ENCODE measurements at places on chromosomes 2 and 18.

DNA sequence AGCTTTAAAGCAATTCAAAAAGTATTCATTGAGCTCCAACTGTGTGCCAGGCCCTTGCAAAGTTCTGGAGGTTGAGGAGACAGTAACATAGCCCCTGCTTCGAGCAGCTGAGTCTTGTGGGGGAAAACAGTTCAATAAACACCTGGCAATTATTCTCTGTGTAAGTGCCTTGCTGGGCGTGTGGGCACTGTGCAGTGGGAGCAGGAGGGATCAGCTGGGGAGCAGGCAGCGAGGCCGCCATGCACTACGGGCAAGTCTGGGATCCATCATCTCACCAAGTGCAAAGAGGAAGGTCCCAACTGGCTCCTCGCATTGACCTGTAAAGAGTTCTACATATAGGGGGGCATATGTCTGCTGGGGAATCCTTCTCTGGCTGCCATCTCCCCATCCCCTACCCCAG is 342.2 kb upstream of the HS6ST1 start:
- DNase-seq = peak; percentile 6

- DNase-seq = no peak
These were observed 34.8 kb upstream of the CCDC102B start for GRCh38 chr18:68763083-68763482.

DNA sequence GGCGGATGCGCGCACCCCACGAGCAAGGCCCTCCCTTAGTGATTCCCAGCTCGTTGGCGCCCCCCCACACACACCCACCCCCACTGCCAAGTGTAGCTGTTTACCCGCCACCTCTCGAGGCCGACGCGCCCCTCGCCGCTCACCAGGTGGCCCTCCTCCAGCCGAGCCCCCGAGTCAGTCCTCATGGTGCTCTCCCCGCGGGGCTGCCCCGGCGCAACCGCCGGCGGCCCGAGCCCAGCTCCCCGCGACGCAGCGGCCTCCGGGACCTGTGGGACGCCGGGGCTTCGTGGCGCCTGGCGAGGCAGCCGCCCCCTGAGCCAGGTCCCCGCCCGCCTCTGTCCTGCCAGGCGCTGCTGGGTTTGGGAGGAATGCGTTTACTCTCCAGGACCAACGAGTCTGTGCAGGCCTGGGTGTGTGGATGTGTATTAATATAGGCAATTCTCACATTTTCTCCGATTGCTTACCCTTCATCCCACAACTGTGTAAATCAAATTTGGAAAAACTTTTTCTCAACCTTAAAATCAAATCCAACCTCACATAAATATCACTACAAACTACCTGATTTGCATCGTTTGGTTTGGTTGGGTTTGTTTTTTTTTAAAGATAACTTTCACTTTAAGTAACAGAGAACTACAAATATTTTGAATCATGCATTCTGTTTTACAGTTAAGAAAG is at the start of gene TMEM237:
Gene TMEM237 (minus strand): TSS at position 288 of the 675 bp plus-strand sequence. CDS start 103 bp downstream, at position 185.
- DNase-seq = peak; percentile 55

DNA sequence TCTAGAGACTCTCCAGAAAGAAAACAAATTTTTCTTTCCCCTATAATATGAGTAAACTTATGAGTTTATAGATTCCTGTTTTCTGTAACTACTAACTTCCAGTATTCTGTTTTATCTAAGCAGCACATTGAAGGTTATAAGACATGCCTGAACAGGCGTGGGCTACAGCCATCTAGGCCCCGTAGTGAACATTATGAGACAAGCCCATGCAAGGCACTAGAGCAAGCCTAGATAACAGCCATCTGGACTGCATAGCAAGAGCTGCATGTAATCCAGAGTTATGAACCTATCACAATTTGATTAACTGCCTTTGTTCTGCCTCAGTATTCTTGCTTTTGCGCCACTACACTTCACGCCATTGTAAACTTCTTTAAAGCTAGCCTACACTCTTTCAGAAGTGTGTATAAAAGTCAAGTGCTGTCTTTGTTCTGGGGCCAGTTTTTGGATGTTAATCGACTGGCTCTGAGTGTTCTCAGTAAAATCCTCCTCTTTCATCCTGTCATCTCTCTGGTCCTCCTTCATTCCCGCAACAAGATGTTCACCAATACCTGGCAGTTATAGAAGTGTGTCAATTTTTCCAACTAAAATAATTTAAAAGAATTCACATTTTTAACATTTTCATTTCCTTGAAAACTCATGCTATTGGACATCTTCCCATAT is 3.0 kb upstream of the SULT1C3 start:
- DNase-seq = no peak

DNA sequence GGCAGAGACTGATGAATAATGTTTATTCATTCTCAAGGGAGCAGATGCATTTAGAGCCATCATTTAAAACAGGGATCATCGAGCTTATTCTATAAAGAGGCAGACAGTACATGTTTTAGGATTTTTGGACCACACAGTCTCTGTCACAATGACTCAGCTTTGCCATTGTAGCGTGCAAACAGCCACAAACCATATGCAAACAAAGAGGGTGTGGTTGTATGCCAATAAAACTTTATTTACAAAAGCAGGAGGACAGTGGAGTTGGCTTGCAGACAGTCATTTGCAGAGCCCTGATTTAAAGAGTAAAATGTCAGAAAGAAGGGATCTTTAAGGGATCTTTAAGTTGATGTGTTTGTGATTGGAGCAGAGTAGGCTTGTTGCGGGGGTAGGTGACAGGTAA is 51.5 kb downstream of the SMIM21 start:
- no peak for DNase-seq

GRCh38 chr18:255171-255570 is 12.7 kb downstream of the THOC1 start:
- no peak for DNase-seq

- no peak for DNase-seq
These were observed 1089.5 kb downstream of the LRP1B start for GRCh38 chr2:141041281-141041680.

DNA sequence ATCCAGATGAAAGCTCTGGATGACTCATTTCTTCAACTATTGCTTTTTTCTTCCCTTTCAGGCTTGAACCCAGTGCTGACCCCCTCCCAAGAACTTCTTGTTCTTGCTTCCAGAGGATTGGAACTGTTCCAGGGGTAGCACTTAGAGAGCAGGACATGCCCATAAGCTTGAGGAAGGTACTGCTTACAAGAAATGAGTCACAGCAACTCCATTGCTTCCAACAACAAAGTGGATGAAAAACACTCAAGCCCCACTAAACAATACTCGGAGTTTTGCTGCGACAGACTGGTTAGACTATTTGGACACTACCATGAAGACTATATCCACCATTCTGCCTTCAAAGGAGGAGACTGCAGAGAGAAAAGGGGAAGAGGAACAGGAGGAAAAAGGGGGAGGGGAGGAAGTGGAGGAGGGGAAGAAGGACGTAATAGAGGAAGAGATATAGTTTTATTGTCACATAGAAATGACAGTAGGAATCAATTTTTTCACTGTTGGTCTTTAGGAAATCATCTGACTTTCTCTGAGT is 1.6 kb upstream of the EPC2 start:
- no peak for DNase-seq

- DNase-seq = no peak
These were observed 29.3 kb upstream of the FAM171B start for GRCh38 chr2:186664385-186665043.

DNA sequence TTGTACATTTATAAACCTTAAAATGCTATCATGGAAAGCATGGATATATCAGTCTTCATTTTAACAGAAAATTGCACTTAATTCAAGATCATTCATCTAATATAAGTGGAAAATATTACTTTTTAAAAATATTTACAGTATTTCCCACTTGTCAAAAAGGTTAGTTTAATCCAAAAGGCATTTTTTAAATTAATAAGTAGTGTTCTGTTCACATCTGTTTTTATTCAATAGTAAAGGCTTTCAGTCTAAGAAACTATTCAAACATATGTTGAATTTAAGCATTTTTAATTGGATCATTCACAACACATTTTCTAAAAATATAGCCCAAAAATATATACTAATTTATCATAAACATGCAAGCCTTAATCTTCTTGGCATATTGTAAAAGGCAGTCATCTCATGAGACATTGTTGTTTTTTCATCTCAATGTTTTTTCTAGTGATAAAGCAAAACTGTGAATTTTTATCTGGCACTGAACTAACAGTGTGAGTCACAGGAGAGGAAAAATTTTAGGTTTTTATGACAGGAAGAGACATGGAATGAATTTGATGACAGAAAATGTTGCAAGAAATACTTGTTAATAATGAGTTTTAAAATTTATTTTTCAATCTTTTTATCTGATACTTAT is 1642.5 kb upstream of the TMEFF2 start:
- no peak for DNase-seq

GRCh38 chr2:26694001-26694400 is 1.5 kb downstream of the KCNK3 start:
- no peak for DNase-seq

DNA sequence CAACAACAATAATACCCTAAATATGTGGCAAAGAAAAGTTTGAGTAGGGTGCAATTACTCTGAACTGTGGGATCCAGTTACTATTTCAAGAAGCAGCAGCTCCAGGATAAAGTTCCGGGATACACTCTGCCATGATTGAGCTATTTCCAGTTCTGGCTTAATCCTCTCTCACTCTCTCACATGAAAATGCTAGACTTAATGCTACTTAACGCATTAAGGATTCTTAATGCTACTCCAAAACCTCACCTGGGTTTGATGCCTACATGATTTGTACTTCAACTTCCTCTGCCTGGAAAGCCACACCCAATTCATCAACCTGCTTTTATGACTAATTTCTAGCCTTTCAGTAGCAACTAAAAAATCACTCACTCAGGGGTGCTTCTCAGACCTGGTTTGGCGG is 151.1 kb upstream of the HNMT start:
- DNase-seq = no peak

DNA sequence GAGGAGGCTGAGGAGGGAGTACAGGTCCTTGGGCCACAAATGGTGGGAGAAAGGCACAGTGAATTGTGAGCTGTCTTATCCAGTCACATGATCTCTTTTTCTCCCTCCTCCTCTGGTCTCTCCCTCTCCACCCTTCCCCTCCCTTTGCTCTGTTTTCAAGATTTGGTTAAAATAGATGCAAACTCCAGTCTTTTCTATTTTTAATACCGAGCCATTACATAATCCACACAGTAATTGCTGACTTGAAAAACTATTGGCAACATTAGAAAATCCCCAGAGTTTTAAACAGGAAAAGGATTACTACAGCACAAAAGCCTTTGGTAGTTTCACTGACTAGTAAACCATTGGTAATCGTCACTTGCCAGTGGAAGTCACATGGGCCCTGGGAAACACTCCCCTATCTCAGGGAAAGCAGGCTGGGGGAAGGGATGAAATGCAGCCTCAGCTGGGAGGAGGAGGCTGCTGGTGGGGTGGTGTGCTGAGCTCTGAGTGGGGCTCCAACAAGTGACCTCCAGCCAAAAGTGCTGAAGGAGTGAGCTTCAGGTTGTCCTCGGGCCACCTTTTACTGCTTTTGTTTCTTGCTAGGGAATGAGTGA is 57.4 kb upstream of the PCBP1 start:
- DNase-seq = no peak

DNA sequence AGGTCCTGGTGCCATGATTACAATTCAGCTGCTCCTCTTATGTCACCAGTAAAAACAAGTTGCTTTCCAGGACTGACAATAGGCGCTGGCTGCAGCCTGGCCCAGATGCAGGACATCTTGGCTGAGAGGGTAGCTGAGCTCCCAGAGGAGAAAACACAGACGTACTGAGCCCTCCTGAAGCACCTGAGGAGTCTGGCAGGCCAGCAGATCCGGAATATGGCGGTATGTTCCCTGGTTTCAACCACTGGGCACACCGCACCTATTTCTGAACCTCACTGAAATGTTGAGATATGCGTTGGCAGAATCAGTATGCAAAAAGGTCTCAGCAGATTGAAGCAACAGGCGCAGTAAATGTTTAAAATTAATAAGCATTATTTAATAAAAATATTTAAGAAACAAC is 73.1 kb upstream of the BZW1 start:
- no peak for DNase-seq

Data from glutamatergic neuron (in vitro differentiated cells).